ENCODE measurements at places on chromosomes 2 and 18. TPM values are rescaled to one million over a fixed set of nuclear protein-coding genes. Genes with fewer than 3 reads are reported as not detected.

CFAP65 gene
- total RNA-seq: under 0.01 TPM

DNA sequence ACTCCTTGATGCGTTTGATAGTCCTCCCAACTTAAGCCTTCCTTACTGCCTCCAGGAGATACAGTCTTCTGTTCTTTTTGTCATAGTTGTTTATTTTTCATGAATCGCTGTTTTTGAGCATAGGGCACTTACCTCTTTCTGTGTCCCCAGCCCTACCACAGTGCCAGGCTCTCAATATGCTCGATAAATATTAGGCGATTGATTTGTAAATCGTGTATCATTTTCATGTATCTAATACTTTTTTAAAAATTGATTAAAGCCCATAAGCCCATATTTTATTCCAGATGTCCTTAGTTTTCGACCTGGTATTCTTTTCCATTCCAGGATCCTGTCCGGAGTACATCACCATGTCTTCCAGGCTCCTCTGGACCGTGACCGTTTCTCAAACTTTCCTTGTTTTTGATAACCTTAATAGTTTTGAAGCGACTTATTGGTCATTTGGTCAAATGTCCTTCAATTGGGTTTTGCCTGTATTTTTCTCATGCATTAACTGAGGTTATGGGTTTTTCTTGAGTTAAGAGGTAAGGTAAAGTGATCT, 444 bp upstream of the MMADHC start:
- no peak for DNase-seq

GRCh38 chr2:217645896-217646295, 356.9 kb downstream of the TNS1 start:
- DNase-seq: no peak

GRCh38 chr2:35168351-35168750, 1187.2 kb upstream of the CRIM1 start:
- no peak for DNase-seq

CCDC85A gene
- total RNA-seq: 16.2 TPM

DNA sequence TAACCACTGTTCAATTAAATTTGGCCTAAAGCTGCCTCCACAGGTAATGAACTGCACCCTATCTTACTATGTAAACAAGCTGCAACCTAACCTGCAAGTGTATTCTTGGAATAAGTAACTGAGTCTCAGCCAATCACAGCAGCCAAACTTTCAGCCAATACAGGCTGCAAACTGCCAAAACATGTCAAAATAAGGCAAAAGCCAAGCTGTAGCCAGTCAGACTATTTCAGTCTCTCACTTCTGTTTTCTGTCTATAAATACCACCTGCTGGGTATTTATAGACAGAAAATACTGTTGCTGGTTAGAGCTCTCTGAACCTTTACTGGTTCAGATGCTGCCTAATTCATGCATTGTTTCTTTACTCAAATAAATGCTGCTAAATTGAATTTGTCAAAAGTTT, 14.3 kb downstream of the C2orf76 start:
- no peak for DNase-seq

KCNE4 gene
- not detected for total RNA-seq

DNA sequence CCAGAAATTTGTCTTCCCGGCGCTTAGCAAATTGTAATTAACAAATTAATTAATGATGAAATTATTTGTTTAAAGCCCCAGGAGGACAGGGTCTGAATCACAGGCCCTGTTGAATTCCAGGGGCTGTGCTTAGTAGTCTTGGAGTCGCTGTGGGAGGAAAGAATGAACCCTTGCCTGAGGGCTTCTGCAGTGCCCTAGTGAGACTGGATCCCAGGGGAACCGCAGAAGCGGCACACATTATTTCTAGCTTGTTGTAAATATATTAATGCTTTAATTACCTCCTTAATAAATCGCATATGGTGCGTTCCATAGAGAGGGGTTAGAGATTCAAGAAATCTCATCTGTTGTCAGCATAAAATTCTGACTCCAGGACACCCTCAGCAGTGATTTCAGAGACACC, 235.4 kb downstream of the CELF4 start:
- no peak for DNase-seq

Data from pulmonary artery endothelial cell (primary cell).